ENCODE measurements at places on chromosomes 7 and 10. TPM values are rescaled to one million over a fixed set of nuclear protein-coding genes. Genes with fewer than 3 reads are reported as not detected.

The GATAD1 gene
- total RNA-seq = 16.5 TPM

The PPP1R17 gene
- not detected for total RNA-seq

The LRRC18 gene
- not detected for total RNA-seq

The ITPRID1 gene
- not detected for total RNA-seq

The ZNF503 gene
- total RNA-seq = 1.6 TPM

The MYOZ1 gene
- not detected for total RNA-seq

The FXYD4 gene
- not detected for total RNA-seq

The PKD2L1 gene
- not detected for total RNA-seq

The ALKBH4 gene
- 8.7 TPM for total RNA-seq

The NUDT13 gene
- 0.75 TPM for total RNA-seq

The CCDC146 gene
- 0.75 TPM for total RNA-seq

The SP8 gene
- total RNA-seq = not detected

The GIMAP8 gene
- 0.12 TPM for total RNA-seq

The VAX1 gene
- not detected for total RNA-seq

The MRLN gene
- total RNA-seq = not detected

The SP4 gene
- 1.9 TPM for total RNA-seq

The MYO1G gene
- 0.08 TPM for total RNA-seq

The TMEM176B gene
- total RNA-seq = 4.8 TPM

The TACC2 gene
- total RNA-seq = 1.8 TPM

The GBX1 gene
- total RNA-seq = not detected

The MDFIC gene
- 22.5 TPM for total RNA-seq

The TCAF2 gene
- total RNA-seq = 2.1 TPM

The HOGA1 gene
- 0.75 TPM for total RNA-seq

The GPR15LG gene
- not detected for total RNA-seq

The GIMAP1 gene
- not detected for total RNA-seq

The CD36 gene
- total RNA-seq = 132 TPM

The CAMK2B gene
- 0.59 TPM for total RNA-seq

The DDC gene
- total RNA-seq = not detected

The LEP gene
- 0.94 TPM for total RNA-seq

The NACAD gene
- total RNA-seq = 0.47 TPM

The KCNIP2 gene
- total RNA-seq = 1.1 TPM

The RPEL1 gene
- total RNA-seq = 0.12 TPM

The PNLIPRP3 gene
- total RNA-seq = not detected

The AGBL3 gene
- 1.2 TPM for total RNA-seq

The ENTPD1 gene
- total RNA-seq = 1.2 TPM

The PTPN12 gene
- total RNA-seq = 20.1 TPM

The SLC13A1 gene
- total RNA-seq = not detected

The HTR5A gene
- total RNA-seq = not detected

The SYT15B gene
- not detected for total RNA-seq

The DYNC1I1 gene
- total RNA-seq = 0.45 TPM

The BTBD16 gene
- total RNA-seq = not detected

The OPN4 gene
- total RNA-seq = not detected

The OR2A1 gene
- 0.08 TPM for total RNA-seq

The ASB13 gene
- 9.7 TPM for total RNA-seq

The IL6 gene
- total RNA-seq = 32.2 TPM

The AGR2 gene
- not detected for total RNA-seq

The CLRN3 gene
- total RNA-seq = not detected

The LAMTOR4 gene
- 119 TPM for total RNA-seq

The CTAGE15 gene
- total RNA-seq = not detected

The ASZ1 gene
- total RNA-seq = not detected

The PCLO gene
- not detected for total RNA-seq

The TMEM225B gene
- total RNA-seq = 1.2 TPM

The SPDYE9 gene
- not detected for total RNA-seq

The SHTN1 gene
- under 0.01 TPM for total RNA-seq

The ITGB8 gene
- 21.0 TPM for total RNA-seq

The KIF20B gene
- 4.2 TPM for total RNA-seq

The CCDC172 gene
- not detected for total RNA-seq

The DEPP1 gene
- total RNA-seq = 50.4 TPM

The SMO gene
- total RNA-seq = 18.5 TPM
